Osteoblast (primary cell): ENCODE measurements at places on chromosomes 2 and 18. TPM values are rescaled to one million over a fixed set of nuclear protein-coding genes. Genes with fewer than 3 reads are reported as not detected.
A peak's percentile ranks its signal among the peaks of the same experiment; 100 is the strongest.

DNAJC27 gene
- 7.7 and 8.7 TPM in 2 replicates for total RNA-seq

DNA sequence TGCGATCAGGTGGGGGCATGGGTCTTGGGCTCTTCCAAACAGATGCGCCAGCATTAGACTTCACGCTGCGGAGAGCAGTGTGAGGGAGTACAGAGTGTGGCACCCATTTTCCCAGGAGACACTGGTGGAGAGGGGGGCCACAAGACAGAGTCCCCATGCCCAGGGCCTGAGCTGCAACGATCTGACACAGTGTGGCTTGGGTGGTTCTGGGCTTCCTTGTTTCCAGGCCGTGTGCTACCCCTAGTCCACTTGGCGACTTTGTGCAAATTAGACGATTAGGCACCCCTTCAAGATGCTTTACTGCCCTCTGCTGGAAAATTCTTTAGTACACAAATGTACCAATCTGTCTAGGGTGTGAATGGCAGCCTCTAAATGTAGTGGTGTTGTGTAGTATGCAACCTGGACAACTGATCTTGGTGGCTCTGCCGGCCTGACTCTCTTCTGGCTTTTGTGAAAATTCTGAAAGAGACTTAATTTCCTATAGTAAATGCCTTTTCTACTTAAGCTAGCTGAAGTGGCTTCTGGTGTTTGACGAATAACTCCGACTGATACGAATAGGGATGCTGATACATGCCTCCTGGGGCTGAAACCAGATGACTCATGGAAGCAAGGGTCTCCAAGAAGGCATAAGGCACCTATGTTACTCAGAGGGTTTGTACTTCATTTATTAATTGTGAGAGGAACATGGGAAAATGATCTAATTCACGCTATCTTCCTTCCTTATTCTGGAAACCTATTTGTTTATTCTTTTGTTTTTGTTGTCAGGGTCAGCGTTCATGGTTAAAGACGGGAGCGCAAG lies 92.3 kb upstream of the SMAD2 start:
- DNase-seq = peak; percentile 93

DPP4 gene
- total RNA-seq = 192 and 256 TPM in 2 replicates

LINC00305 gene
- total RNA-seq = not detected in 2 replicates

DNA sequence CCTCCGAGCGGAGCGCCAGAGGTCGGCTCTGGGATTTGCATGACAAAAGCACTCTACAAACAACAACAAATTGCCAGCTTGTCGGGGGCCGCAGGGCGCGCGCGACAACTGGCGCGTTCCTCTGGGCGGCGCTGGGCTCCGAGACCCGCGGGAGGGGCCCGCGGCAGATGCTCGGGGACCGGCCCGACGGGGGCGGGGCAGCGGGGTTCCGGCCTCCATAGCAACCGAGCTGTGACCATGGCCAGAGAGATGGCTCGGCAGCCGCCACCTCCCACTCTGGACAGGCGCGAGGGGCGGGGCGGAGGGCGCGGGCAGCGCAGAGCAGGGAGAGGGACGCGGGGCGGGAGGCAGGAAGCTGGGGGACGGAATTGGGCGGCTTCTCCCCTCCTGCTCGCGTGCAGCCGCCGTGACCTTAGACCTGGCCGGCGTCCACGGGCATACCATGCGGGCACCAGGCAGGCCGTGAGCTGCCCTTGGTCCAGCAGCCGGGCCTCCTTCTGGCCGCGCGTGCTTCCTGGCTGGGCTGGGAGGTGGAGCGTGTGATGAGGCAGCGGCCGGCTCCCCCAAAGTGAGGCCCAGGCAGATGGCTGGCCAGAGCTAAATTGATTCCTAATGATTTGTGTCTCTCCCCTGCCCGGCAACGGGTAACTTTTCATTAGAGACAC lies 171.5 kb downstream of the CELF4 start:
- peak; percentile 98 for DNase-seq

DNA sequence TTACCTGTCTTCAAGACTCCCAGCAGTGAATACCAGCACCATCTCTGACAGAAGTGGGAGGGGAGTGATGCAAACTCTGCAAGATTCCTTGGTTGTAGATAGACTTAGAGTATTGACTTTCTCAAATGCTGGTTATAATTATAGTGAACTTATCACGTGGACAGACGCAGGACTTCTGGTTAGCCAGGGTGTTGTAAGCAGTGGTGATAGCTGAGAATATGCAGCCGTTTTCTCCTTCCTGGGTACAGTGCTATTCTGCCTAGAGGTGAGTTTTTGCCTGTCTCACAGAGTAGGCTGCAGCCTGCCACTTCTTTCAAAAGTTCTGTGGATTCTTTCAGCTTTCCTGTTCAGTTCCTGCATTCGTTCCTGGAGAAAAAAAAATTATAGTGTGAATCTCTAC lies 733 bp upstream of the CXCR2 start:
- no peak for DNase-seq

FZD7 gene
- 64.8 and 73.8 TPM in 2 replicates for total RNA-seq

FSIP2 gene
- total RNA-seq = under 0.01 TPM in 2 replicates

DNA sequence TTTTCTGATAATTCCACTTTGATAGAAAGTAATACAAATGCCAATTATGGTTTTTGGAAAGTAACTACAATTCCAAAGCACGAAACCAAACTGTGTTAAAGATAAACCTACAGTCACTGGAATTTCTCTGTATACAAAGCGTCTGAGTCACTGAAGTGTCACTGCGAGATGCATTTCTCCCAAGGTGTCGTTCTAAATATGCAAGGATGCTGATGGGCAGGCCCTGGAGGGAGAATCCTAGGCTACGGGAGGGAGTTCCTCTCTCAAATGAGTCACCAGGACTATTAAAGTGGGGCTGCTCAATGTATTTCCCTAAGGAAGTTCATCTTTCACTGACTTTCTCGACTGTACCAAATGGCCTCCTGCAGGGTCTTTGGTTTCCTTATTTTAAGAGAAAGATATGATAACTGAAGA lies 163.8 kb upstream of the STK17B start:
- peak; percentile 58 for DNase-seq

DNA sequence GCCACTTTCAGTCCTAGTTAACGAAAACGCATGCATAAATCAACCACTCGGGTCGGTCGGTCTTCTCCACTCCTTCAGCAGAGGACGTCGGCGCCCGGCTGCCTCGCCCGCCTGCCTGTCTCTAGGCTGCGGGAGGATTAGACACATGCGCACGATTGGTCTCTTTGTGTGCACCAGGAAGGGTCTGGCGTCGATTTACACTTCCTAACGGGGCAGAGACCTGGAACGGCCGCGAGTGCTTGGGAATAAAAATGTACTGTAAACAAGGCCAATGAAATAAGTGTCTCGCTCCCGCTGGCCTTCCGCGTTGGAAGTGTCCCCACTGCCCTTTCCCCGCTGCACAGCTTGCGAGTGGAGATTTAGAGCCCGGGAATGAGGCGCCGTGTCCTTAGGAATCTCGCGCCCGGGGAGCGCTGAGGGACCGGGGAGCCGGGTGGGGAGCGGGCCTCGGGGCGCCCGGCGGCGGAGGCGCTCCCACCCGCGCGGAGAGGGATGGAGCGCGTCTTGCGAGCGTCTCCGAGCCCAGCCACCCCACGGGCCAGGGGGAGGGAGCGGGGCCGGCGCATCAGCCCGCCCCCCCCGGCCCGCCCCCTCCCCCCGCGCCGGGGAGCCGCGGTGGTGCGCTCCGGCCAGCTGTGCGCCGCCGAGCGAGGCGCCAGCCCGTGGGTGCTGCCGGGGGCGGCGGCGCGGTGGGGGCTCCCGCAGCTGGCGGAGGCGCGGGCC lies at the start of gene DOK6:
TSS of gene DOK6 (plus strand) at position 636 of the 723 bp plus-strand sequence.
- DNase-seq = peak; percentile 92

GRCh38 chr2:61926531-61927477 lies 21.3 kb downstream of the COMMD1 start:
- DNase-seq = no peak

GRCh38 chr2:36362291-36362690 lies 6.7 kb downstream of the CRIM1 start:
- no peak for DNase-seq

DNA sequence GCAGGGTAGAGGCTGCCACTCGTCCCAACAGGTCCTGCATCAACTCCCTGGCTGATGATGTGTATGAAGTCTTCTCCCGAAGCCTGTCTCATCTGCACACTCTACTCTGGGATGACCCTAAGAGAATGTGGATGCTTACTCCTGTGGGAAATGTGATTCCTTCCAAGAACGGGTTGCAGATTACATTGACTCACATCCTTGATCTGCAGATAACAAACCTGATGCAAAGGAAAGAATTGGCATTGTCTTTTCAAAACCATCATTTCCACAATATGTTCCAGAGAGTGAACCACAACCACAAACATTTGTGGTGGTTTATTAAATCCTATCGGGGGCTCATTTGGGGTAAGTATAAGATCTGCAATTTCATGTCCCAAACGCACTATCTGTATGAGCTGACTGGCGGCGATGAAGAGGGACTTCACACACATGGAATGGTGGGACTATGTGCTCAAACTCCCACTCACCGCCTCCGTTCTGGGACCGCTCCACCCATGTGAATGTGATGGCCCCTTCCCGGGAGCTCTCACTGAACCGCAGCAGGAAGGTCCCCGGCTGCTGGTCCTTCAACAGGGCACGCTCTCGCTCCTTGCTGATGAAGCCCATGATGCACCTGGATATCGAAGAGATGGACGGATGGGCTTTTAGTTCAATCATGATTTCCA lies 35.5 kb downstream of the STAT1 start:
- DNase-seq = no peak

DNA sequence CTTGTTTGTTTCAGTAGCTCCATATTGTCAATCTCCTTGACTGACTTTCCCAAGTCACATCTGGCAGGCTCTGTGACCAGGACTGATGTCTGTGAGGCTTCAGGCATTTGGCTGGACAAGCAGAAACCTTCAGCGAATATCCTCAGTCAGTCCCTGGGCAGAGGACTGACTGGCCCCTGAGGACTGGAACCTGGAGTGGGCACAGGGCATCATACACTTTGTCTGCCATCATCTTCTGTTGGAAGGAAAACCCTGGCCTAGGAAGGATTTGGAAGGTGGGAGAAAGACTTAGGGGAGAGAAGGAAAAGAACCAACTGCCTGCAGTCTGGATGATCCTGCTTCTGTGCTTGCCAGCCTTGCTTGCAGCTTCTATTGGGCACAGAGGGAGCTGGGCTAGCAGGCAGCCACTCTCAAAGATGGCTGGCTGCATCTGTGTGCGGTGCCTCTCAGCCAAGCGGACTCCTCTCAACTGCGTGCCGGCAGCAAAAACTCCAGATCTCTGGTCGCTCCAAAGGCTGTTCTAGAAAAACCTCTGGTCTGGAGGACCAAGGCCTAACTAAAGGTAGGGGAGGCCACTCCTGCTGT lies 126.8 kb downstream of the MARCHF4 start:
- no peak for DNase-seq
